ENCODE measurements at places on chromosomes 3 and 15. TPM values are rescaled to one million over a fixed set of nuclear protein-coding genes. Genes with fewer than 3 reads are reported as not detected.

EBLN2 gene
- total RNA-seq = 5.1 TPM

PIGX gene
- total RNA-seq = 13.6 TPM

GPR87 gene
- total RNA-seq = not detected

PLSCR2 gene
- 1.4 TPM for total RNA-seq

CP gene
- total RNA-seq = 36.2 TPM

RNF123 gene
- total RNA-seq = 38.1 TPM

LIPC gene
- 0.93 TPM for total RNA-seq

RASGRF1 gene
- 0.13 TPM for total RNA-seq

ACTRT3 gene
- total RNA-seq = 2.1 TPM

MCF2L2 gene
- 1.0 TPM for total RNA-seq

FANCD2OS gene
- total RNA-seq = not detected

MAGI1 gene
- 69.2 TPM for total RNA-seq

SGO1 gene
- not detected for total RNA-seq

CFAP100 gene
- total RNA-seq = not detected

SLC26A6 gene
- total RNA-seq = 30.7 TPM

SLC9C1 gene
- 0.29 TPM for total RNA-seq

BFSP2 gene
- total RNA-seq = not detected

PLAAT1 gene
- total RNA-seq = 0.45 TPM

TLR9 gene
- total RNA-seq = 0.42 TPM

RBMS3 gene
- 157 TPM for total RNA-seq

ZCWPW2 gene
- total RNA-seq = 1.1 TPM

TM6SF1 gene
- 11.3 TPM for total RNA-seq

IL17RD gene
- total RNA-seq = 4.3 TPM

ATP13A4 gene
- total RNA-seq = 0.10 TPM

MEGF11 gene
- total RNA-seq = not detected

NR2E3 gene
- total RNA-seq = 0.72 TPM

SLC6A20 gene
- 0.15 TPM for total RNA-seq

SEMA6D gene
- 22.7 TPM for total RNA-seq

LMAN1L gene
- not detected for total RNA-seq

TMEM45A gene
- 47.5 TPM for total RNA-seq

WDR93 gene
- total RNA-seq = not detected

SMAD3 gene
- total RNA-seq = 65.9 TPM

ROPN1B gene
- not detected for total RNA-seq

DHFR2 gene
- total RNA-seq = 4.5 TPM

NPAP1 gene
- total RNA-seq = not detected

RBPMS2 gene
- 9.9 TPM for total RNA-seq

RHO gene
- not detected for total RNA-seq

SCAMP5 gene
- total RNA-seq = 5.8 TPM

XPC gene
- total RNA-seq = 36.7 TPM

Measured in aorta (tissue), 5 donors.